Femur (tissue), 1 donor: ENCODE measurements at places on chromosomes 3 and 15.

- no peak for DNase-seq
Measured at GRCh38 chr3:79257791-79258190, 510.0 kb downstream of the ROBO1 start.

DNA sequence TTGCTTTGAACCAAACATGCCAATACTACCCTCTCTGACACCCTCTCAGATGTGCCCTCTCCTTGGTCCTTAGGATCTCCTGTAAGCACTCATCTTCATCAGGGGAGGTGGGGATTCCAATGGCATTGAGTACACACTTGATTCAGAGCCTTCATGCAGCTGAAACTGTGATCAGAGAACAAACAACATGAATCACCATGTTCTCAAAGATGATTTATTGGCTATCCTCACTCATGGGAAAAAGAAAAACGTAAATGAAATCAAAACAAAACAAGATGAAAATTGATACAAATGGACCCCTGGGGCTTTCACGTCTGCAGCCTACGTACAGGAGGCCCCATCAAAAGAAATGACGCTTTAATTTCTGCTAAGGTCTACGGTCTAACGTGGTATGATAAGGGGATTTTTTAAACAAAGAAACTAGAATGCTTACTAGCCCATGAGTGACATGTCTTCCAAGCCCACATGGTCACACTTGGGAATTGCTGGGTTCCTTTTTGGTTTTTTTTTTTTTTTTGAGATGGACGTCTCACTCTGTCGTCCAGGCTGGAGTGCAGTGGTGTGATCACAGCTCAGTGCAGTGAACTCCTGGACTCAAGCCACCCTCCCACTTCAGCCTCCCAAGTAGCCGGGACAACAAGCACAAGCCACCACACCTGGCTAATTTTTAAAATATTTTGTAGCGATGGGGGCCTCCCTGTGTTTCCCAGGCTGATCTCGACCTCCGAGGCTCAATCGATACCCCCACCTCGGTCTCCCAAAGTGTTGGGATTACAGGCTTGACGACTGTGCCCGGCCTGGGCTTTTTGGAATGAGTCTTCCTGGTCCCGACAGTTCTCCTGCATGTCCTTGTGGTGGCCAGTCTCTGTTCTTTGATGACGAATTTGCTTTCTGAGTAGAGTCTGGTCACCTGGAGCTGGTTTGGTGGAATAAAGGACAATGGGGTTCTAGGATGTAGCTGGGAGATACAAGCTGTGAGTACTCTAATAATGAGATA, 202.6 kb downstream of the XXYLT1 start:
- no peak for DNase-seq

DNA sequence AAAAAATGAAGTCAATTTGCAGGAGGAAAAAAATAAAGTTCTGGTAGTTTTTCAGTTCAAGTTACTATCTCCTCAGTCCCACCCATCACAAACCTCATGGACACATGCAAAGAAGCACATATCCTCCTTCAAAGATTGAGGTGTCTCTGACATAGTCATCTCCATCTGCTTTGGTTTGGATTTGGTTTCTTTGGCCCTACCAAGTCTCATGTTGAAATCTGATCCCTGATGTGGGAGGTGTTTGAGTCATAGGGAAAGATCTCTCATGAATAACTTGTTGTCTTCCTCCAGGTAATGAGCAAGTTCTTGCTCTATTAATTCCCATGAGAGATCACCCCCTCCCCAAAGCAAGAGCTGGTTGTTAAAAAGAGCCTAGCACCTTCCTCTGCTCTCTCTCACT, 446.8 kb downstream of the IGSF11 start:
- no peak for DNase-seq

DNA sequence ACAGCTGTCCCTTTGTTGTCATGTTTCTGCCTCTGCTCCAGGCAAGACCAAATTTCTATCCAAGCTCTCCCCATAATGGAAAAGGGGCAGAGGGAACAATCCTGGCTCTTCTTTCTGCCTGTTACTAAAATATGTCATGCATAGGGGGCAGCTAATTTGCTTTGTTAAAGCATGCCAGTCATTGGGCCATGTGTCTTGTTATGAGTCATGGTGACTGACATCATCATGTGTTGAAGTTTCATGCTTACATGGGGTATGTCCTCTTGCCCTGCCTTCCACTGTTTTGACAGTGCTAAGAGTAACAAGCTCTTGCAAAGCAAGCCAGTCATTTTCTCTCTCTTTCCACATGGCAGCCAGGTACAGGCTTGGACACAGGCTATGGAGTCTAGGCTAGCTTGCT, 268.9 kb downstream of the GABRB3 start:
- no peak for DNase-seq

DNA sequence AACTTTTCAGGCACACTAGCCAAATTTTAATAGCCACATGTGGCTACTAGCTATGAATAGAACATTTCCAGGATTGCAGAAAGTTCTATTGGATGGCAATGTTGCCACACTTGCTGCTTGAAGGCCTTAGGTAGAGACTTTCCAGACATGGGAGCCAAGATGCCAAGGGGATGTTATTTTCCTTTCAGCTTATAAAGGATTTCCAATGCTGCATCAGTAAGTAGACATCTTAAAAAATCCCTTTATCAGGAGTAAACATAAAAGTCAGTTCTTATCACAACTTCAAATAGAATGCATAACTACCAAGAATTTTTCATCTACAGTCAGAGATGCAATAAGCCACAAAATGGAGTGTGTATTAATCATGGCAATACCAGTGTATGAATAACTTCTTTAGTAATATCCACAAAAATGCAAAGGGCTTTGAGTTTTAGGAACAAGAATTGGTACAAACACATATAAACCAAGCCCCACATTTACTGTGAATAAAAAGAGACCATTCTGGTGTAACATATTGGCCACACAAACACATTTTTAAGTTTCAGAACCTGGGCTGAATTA, 457.1 kb upstream of the ADAMTS9 start:
- no peak for DNase-seq

DNA sequence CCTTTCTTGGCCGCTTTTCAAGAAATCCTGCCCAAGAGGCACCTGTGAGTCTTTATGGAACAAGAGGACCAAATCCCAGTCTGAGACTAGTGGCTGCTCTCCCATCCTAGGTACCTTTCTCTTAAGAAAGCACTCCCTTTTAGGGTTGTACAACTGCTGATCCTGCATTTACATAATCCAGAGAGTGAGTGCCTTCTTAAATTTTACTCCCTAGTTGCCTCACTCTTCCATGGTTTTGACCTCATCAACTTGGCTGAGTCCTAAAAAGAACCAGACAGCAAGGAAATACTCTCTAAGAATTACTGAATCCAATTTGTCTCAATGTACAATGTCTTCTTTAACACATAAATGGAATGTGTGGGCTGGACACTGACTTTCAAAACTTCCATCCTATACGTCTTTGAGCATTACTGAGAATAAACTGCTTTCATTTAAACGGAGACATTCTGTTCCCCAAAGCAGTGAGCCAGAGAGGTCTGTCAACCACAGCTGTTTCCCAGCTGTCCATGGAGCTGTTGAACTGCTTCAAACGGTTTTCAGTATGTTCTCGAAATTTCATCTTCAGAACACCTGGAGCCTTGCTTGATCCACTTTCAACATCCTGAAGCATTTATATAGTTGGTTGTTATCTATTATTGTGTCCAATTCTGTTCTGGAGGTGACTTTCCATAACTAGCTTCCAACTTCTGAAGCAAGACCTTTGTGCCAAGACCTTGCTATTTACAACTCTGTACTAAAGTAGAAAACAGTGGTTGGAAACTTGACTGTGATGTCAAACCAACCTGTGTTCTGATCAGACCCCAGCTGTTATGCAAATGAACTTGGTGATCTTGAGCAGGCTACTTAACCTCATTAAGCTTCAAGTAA, 179.1 kb downstream of the SLC9A9 start:
- peak; percentile 28 for DNase-seq

- DNase-seq: no peak
Measured at GRCh38 chr3:42662813-42663535, 9.5 kb downstream of the ZBTB47 start.

- no peak for DNase-seq
Measured at GRCh38 chr15:101451846-101452245, 37.7 kb downstream of the PCSK6 start.

- DNase-seq: no peak
Measured at GRCh38 chr3:175240921-175241320, 381.8 kb downstream of the NAALADL2 start.

DNA sequence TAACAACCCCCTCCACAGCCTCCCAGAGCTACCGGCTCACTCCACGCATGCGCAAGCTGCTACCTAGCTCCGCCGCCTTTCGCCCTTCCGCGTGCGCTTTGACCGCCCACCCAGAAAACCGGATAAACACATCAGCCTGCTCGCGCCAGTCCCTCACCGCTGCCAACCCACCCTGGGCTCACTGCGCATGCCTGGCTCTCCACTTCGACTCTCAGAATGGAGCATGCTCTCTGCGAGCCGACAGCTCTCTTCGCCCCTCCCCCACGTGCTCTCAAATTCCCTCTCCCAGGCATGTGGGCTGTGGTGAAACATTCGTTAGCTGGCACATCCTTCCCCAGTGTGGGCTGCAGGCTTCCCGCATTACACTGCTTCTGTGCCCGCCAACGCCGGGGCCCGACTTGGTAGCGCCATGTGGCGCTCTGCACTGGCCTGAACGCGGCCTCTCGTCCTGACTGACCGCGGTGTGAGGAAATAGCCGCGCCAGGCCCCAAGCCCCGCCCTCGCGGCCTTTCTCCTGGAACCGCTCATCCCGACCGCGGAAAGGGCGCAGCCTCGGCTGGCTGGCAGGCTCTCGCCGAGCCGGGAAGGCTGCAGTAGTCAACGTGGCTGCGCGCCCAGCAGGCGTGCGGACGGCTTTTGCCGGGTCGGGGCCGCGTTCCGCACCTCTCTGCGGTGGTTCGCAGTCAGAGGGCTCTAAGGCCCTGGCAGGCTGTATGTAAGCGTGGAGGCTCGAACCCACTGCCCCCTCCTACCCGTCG, 445 bp upstream of the MSL2 start:
- peak; percentile 100 for DNase-seq

DNA sequence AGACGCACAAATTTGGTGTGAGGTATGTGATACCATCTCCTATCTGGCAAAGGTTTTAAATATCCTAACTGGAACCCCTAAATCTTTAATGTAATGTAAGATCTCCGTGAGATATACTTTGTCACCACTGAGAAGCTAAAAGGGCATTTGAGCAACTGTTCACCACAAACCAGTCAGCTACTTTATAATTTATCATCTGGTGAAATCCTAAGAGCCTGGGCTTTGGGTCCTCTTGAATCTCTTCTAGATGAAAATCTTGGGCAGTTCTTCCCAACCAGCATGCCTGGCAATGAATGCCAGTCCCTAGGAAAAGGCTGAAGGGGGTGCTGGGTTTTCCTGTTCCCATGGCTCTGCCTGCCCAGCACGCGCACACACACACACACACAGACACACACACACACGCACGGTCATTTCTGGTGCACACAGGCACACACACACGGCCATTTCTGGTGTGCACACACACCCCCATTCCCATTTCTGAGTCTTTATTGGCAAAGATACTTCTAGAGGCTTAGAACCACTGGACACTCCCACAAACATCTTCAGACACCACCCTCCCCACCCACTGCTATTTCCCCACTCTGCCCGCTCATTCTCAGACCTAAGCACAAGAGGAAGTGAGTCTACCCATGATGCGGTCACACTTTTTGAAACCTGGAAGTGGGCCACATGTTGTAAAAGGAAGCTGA, 72.6 kb downstream of the MYO1E start:
- peak; percentile 86 for DNase-seq

DNA sequence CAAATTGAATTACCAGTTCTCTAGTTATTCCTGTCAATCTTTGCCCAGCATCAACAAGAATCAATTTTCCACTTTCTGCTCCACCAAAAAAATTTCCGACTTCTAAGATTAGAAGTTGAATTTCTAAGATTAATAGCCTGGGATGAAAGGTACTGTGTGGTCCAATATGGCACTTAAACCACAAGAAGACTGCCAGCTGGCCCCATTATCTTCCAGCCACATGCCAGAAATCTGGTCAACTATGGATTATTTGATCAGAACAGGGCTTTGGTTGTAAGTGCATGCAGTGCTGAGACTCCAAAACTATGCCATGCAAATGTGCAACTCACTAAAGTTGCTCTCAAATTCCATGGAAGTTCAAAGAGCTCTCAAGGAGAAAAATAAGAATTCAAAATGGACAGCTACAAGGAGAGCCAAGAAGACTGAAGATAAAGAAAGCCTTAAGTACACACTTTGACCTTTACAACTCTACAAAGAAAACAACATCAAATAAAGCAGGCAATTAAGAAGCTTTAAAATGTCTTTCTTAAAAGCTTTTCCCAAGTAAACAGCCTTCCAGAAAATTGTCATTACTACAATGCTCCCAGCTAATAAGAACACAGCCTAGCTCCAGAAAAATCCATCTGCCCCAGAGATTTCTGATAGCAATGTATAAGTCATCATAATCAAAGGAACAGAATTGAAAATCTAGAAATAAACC, 64.2 kb downstream of the ST3GAL6 start:
- DNase-seq: peak; percentile 46

DNA sequence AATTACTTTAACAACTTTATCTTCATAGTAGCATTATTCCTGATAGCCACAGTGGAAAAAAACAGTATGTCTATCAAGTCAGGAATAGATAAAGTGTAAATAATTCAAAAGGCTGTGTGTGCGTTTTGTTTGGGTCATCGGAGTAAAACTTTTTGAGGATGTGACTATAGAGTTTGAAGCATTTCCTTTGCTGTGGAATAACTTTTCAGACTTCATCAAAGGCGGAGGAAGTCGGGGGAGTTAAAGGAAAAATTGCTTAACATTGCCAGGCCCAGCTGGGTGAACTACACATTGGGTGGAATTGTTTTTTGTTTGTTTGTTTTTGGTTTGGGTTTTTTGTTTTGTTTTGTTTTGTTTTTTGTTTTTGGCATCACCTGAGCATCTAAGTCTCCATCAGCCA, 70.4 kb upstream of the CRTC3 start:
- DNase-seq: no peak
